ENCODE measurements at places on chromosomes 3 and 15. TPM values are rescaled to one million over a fixed set of nuclear protein-coding genes. Genes with fewer than 3 reads are reported as not detected.

GRCh38 chr3:15610082-15610759 lies 8.7 kb downstream of the BTD start:
- H3K27ac ChIP-seq: no peak overlapping the region
- H3K4me3 ChIP-seq: no peak overlapping the region
- H3K36me3 ChIP-seq: peaks cover under 1% of the 10 kb centered on the region
- H3K4me1 ChIP-seq: peaks cover 18% of the 10 kb centered on the region
- DNase-seq: no peak

Gene SCAANT1
- not detected for total RNA-seq

Gene PATL2
- 1.2 TPM for total RNA-seq

Gene CLPX
- total RNA-seq: 57.9 TPM

Gene TMEM207
- total RNA-seq: not detected

Gene GOLGA8M
- total RNA-seq: 0.39 TPM

GRCh38 chr3:45472795-45473194 lies 84.4 kb downstream of the LARS2 start:
- H3K27me3 ChIP-seq: no peaks in the 10 kb centered on the region
- H3K4me1 ChIP-seq: peaks cover 9% of the 10 kb centered on the region
- H3K27ac ChIP-seq: no peak overlapping the region
- DNase-seq: no peak
- H3K4me3 ChIP-seq: no peak overlapping the region
- peaks cover 22% of the 10 kb centered on the region for H3K36me3 ChIP-seq

GRCh38 chr3:58416191-58416590 lies 17.4 kb downstream of the PDHB start:
- H3K4me3 ChIP-seq: no peak overlapping the region
- 0 out of 2 replicates have a peak overlapping the region, but pooled peaks have one; percentile 3 for H3K27ac ChIP-seq
- peaks cover 4% of the 10 kb centered on the region for H3K36me3 ChIP-seq
- H3K27me3 ChIP-seq: no peaks in the 10 kb centered on the region
- peaks cover 21% of the 10 kb centered on the region for H3K4me1 ChIP-seq

GRCh38 chr3:145801696-145802095 lies 359.3 kb downstream of the PLOD2 start:
- H3K27ac ChIP-seq: 0 out of 2 replicates have a peak overlapping the region, but pooled peaks have one; percentile 3
- H3K4me1 ChIP-seq: peaks cover 35% of the 10 kb centered on the region
- no peak overlapping the region for H3K4me3 ChIP-seq
- no peaks in the 10 kb centered on the region for H3K27me3 ChIP-seq
- peaks cover under 1% of the 10 kb centered on the region for H3K36me3 ChIP-seq

Gene TF
- 9.3 TPM for total RNA-seq

Gene CCR1
- total RNA-seq: not detected

DNA sequence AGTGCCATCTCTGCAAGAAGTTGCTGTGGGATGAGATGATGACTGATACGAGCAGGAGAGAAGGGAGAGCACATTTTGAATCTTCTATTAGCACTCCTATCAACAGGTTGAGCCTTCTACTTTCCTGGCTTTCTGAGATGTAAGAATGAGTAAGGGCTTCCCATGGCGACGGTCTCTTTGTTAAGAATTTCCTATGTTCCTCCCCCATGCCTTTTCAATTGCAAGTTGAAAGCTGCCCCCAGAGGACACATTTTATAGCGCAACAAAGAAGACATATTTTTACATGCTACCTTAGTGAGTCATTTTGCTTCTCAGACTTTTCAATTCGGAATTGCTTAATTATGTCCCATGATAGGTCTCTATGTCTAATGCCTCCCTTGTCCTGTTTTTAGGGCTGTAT lies 71.3 kb upstream of the LRTM1 start:
- no peak overlapping the region for H3K4me3 ChIP-seq
- H3K36me3 ChIP-seq: peaks cover 6% of the 10 kb centered on the region
- H3K4me1 ChIP-seq: peaks cover 15% of the 10 kb centered on the region
- no peaks in the 10 kb centered on the region for H3K27me3 ChIP-seq

Gene TMCO5A
- not detected for total RNA-seq

GRCh38 chr3:45029661-45030060 lies 3.6 kb downstream of the CLEC3B start:
- no peak for DNase-seq
- no peak overlapping the region for H3K4me3 ChIP-seq
- no peak overlapping the region for H3K27ac ChIP-seq
- H3K36me3 ChIP-seq: no peaks in the 10 kb centered on the region
- peaks cover 48% of the 10 kb centered on the region for H3K27me3 ChIP-seq

DNA sequence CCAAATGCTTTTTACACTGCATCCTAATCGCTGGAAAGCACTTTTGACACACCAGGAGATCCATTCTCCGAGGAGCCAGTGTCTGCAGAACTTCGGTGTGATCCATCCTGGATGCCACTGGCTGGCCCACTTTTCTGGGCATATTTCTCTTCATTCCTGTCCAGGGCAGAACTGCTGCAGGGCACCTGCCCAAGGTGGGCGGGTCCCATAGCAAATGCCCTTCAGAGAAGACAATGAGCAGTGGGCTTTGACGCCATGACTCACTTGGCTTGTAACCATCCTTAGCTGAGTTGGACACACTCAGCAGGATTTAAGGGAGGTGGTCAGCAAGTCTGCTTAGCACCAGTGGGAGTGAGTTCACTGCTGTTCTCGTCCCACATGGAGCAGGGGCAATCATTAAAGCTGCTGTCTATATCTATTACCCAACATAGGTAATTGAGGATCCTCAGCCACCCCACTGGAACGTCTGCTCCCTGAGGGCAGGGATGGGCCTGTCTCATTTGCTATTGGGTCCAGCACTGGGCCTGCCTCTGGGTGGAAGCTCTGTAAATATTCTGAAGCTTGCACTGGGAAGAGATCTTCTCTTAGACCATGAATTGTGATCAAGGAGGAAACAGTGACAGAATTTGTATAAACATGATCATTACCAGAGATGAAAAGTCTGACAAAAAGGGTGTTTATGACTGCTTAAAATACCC lies 112.7 kb upstream of the IQSEC1 start:
- DNase-seq: no peak
- H3K36me3 ChIP-seq: peaks cover 4% of the 10 kb centered on the region
- H3K4me3 ChIP-seq: no peak overlapping the region

GRCh38 chr3:39101022-39101689 lies 6.3 kb downstream of the GORASP1 start:
- H3K27ac ChIP-seq: no peak overlapping the region
- H3K27me3 ChIP-seq: no peaks in the 10 kb centered on the region
- peaks cover 10% of the 10 kb centered on the region for H3K4me1 ChIP-seq
- H3K36me3 ChIP-seq: peaks cover 21% of the 10 kb centered on the region
- DNase-seq: peak; percentile 55

DNA sequence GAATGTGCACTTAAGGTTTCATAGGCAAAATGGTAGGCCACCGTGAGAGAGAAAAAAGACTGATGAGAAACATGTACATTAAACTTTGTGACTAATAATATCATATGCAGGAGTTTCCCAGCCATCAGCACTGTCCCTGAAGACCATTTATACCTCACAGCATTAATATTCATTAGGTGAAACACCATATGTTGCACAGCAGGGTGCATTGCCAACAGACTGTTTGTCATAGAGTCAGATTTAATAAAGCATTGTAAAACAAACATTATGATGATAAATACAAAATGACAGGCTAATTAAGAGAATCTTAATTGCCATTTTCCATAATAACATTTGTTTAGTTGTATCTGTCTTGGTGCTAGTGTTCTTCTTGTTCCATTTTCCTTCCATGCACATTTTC lies 578.3 kb downstream of the EPHA3 start:
- no peaks in the 10 kb centered on the region for H3K4me1 ChIP-seq
- no peaks in the 10 kb centered on the region for H3K27me3 ChIP-seq
- H3K27ac ChIP-seq: no peak overlapping the region
- no peaks in the 10 kb centered on the region for H3K36me3 ChIP-seq
- DNase-seq: no peak

DNA sequence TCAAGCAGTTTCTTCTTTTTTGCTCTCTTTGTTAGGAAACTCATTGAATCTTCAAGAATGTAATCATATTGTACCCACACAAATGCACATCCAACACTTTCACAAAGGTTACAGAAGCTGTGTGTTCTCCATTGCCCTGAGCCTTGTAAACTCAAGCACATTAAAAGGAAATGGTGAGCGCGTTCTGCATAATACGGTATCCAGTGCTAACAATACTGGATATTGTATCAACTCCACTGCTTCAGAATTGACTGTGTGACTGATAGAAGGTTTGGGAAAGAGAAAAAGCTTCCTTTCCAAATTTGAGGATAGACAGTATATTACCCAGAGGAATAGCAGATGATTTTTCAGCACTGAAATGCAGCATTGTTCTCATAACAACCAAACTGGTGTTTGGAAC lies 268.9 kb upstream of the RBMS3 start:
- H3K36me3 ChIP-seq: no peaks in the 10 kb centered on the region
- DNase-seq: no peak
- no peak overlapping the region for H3K27ac ChIP-seq
- no peak overlapping the region for H3K4me3 ChIP-seq
- no peaks in the 10 kb centered on the region for H3K4me1 ChIP-seq

DNA sequence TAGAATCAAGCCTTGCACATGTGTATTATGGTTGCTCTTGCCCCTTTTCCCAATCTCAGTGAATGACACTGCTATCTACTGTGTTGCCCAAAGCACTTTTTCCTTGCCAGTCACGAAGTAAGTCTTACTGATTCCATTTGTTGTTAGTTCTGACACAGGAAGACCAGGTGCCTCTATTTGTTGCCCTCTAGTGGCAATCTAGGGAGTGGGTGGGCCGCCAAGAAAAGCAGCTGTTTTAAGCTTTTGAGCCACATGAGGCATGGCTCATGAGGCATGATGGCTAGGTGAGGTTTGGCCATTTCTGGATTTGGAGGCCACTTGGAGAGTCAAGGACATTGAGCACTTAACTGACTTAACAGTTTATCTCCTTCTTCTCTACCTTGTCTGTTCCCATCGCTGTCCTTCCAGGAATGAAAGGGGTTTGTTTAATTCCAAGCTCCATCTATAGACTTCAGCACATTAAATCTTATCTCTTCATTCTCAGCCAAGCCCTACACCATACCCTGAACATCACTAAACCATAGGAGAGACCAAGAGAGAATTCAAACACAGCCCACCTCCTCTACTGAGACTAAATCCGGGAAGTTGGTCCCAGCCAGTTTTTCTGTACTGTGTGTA lies 103.1 kb downstream of the HCN4 start:
- H3K4me3 ChIP-seq: no peak overlapping the region
- H3K27ac ChIP-seq: no peak overlapping the region
- peaks cover 5% of the 10 kb centered on the region for H3K4me1 ChIP-seq
- peak; percentile 75 for DNase-seq

GRCh38 chr3:108546692-108547091 lies 36.3 kb upstream of the MYH15 start:
- H3K36me3 ChIP-seq: peaks cover 29% of the 10 kb centered on the region
- H3K4me3 ChIP-seq: no peak overlapping the region
- no peak overlapping the region for H3K27ac ChIP-seq
- no peak for DNase-seq
- no peaks in the 10 kb centered on the region for H3K4me1 ChIP-seq

GRCh38 chr3:79651536-79652065 lies 116.2 kb downstream of the ROBO1 start:
- peak; percentile 21 for DNase-seq
- no peak overlapping the region for H3K27ac ChIP-seq
- H3K4me1 ChIP-seq: 0 out of 2 replicates have a peak, but pooled peaks cover 3% of the 10 kb centered on the region

- no peak for DNase-seq
- H3K4me1 ChIP-seq: peaks cover 5% of the 10 kb centered on the region
- no peaks in the 10 kb centered on the region for H3K36me3 ChIP-seq
- no peak overlapping the region for H3K27ac ChIP-seq
- H3K4me3 ChIP-seq: no peak overlapping the region
Observed at GRCh38 chr15:95684693-95685115, 645.8 kb upstream of the NR2F2 start.

DNA sequence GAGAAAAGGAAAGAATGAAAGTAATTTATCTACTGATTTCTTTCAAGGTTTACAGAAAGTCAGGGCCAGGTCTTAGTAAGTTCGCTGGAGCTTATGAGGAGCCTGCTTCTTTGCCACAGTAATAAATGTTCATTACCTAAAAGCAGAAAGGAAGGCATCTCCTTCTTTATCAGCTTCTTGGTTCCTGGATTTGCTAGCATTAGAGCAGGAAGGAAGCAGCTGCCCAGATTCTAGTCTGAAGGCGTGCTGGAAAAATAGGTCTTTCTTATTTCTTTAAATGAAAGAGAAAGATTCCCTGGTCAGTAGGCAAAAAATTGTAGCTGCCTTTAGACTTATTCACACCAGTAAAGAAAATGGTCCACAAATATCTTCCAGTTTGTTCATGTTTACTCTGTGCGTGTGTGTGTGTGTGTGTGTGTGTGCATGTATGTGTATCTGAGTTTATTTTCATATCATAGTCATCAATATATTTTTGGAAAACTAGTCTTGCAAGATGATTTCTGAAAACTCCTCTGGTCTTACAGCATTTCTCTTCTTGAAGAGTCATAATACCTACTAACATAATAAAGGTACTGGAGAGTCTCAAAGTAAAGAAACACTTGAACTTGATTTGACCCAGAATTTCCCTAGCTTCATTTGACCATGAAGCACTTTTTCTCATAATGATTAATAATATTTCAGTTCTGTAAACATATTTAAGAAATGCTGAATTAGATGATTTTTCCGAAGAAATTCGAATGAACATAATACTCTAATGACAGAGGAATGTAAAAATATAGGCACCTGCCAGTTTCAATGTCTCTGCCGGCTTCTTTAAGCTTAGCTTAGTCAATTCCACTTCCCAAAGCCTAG lies 255.3 kb upstream of the ZPLD1 start:
- H3K27ac ChIP-seq: no peak overlapping the region
- H3K27me3 ChIP-seq: no peaks in the 10 kb centered on the region
- DNase-seq: no peak
- H3K4me3 ChIP-seq: no peak overlapping the region

DNA sequence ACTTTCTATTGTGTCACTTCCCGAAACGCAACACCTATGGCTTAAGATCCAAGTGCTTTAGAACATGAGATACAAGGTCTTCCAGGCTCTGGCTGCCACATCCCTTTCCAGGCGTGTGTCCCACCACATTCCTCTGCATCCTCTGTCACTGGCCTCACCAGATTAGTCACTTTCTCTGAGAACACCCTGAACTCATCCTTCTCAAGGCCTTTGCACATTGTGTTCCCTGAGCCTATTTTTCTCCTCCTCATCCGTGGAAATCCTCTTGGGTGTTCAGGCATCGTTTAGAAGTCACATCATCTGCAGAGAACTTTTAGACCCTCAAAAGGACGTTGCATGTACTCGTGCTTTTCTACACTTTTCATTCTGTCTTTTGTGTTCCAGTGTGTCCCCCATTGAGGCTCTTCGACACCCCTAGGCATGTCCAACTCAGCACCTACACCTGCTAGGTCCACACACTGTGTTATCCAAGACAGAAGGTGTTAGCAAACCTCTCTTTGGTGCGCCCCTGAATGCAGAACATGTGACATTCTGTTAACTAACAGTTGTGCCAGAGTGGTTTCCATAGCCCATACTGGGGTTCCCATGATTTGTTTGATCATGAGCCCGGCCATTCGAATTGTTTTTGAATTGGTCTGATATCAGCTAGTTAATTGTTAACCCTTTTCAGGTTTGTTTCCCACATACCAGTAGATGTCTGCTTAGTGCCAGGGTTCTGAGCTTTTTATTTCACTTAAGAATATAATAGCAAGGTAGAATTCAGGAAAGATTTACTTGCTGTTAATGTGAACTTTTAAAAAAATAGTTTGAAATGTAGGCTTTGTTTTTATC lies 67.2 kb downstream of the LPP start:
- peaks cover 35% of the 10 kb centered on the region for H3K4me1 ChIP-seq
- no peaks in the 10 kb centered on the region for H3K27me3 ChIP-seq
- no peak overlapping the region for H3K27ac ChIP-seq
- no peak overlapping the region for H3K4me3 ChIP-seq

Data from WTC11 (cell line).